ENCODE measurements at places on chromosomes 2 and 18.
A peak's percentile ranks its signal among the peaks of the same experiment; 100 is the strongest.

DNA sequence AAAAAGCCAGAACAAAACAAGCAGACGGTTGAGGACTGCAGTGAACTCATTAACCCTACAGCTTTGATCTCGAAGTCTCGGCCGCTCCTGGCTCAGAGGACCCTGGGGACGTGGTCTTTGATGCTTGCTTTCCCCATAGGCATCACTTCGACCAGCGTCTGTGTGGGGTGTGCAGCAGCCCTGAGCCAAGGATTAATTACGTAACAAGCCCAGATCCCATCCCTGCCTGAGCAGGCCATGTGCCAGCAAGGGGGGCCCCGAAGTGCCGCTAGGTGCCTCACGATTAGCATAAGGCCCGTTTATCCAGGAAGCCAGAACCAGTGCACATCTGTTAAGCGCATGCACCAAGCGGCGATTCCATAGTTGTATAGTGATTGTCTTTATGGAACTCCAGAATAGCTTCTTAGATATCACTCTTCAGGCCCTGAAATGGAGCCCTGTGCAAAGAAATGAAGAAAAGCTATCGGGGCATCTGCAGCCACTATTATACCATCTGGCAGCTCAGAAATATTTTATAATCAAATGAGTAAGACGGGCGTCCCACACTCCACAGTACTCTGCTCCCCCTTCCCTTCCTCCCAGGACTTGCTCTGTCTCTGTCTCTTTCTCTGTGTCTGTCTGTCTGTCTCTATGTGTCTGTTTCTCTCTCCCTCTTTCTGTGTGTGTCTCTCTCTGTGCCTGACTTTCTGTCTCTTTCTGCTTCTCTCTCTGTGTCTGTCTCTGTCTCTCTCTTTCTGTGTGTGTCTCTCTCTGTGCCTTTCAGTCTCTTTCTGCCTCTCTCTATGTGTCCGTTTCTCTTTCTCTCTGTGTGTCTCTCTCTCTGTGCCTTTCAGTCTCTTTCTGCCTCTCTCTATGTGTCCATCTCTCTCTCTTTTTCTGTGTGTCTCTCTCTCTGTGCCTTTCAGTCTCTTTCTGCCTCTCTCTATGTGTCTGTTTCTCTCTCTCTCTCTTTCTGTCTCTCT is 41.7 kb downstream of the HPCAL1 start:
- DNase-seq: no peak

- no peak for DNase-seq
These were observed 858.7 kb upstream of the ACVR2A start for GRCh38 chr2:146986161-146986560.

- DNase-seq: no peak
These were observed 6.5 kb downstream of the MFSD2B start for GRCh38 chr2:24016376-24016761.

DNA sequence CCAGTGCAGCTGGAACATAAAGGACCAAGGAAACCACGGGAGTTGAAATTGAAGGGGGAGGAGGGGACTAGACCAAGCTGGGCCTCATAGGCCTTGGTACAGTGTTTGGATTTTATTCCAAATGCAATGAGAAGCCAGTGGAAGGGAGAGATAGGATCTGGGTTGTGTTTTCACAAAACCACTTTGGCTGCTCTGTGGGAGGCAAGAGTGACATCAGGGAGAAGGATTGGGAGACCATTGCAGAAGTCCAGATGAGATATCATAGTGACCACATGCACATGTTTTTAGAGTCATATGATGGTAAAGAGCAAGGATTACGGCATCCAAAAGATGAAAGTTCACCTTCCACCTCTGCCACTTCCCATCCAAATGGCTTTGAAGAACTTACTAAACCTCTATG is 210.2 kb downstream of the PAX3 start:
- DNase-seq: no peak

DNA sequence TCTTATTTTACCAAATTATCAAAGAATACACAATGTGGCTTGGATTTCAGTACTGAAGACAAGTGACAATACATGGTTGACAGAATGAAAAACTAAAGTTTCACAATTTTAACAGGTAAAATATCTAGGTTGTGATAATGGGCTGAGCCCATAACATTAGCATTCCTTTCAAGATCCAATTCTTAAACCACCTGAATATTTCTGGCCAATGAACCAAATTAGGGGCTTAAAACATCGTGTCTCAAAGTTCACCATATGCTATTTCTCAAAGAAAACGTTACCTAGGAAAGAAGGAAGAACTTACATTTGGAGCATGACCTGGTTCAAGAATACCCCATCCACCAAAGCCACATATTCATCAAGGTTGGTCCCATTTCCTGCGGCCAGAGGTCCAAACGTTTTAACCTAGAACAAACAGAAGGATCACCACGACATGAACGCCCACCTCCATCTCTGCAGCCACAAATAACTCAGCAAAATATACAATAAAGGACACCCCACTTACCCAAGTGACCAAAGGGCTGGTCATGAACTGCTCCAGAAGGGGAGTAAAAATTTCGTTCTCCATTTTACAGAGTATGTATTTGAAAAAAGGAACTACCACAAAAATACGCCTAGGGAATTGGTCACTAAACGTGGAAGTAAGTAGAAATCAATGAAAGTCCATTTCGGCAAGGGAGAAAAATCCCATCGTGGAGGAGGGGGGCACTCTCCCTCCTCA is 984 bp downstream of the CCDC88A start:
- DNase-seq: peak; percentile 16

GRCh38 chr2:100964681-100965169 is 37.4 kb upstream of the RPL31 start:
- DNase-seq: no peak
